ENCODE measurements at places on chromosomes 1 and 21.

GRCh38 chr21:41758550-41758949 is 8.3 kb downstream of the RIPK4 start:
- no peak for DNase-seq

DNA sequence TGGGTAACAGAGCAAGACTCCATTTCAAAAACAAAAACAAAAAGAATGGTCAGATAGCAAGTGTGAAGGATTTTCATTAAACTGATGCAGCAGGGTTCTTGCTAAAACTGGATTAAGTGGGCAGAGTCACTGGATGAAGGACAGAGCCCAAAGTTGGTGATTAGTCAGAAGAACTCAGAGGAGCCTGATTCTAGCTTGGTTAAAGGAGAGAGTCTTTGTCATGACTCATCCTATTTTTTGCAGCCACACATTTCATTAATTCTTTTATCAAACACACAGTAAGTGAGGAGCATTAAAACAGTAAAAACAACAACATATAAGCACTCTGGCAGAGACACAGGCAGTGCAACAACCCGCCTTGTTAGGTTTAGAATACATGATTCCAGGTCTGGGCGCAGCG is 56.0 kb upstream of the EDARADD start:
- no peak for DNase-seq

- DNase-seq, result no peak
Measured at GRCh38 chr21:20783611-20784010, 214.6 kb upstream of the NCAM2 start.

- DNase-seq, result no peak
Measured at GRCh38 chr1:15733726-15734226, 2.3 kb upstream of the SLC25A34 start.

GRCh38 chr1:153350321-153350957 is 1.8 kb upstream of the PGLYRP4 start:
- no peak for DNase-seq
